Caco-2 (cell line): ENCODE measurements at places on chromosomes 2 and 18.

DNA sequence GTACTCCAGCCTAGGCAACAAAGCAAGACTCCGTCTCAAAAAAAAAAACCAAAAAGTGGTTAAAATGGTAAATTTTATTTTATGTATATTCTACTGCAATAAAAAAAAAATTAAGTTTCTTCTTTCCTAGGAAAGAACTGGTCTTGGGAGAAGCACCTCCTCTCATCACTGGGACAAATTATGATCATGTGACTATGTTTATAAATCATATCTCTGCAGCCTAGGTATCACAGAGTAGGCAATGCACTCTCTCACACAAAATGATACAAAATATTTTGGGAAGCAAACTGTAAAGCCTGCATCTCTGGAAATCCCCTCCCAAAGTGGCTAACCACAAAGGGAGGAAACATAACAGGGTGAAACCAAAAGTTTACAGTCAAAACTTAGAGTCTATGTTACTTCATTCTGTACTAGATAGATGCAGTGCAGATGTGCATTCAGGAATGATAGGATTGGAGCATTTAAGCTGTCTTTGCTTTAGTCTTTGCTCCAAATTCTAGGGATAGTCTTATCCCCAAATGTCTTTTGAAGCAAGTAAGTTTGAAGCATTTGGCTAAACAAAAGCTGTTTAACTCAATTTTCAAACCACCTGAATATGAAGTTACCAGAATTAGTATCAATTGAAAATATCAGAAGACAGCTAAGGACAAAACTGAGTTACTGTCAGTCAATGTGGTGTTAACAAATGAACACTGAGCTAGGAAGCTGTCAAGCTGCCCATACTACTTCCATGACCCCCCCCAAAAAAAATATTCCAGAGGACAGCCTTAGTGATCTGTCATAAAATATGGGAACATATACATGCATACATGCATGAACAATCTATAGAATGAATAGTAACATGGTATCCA is 21.1 kb upstream of the MALT1 start:
- no peak for DNase-seq

GRCh38 chr18:76351961-76352581 is 143.0 kb downstream of the ZNF516 start:
- DNase-seq = peak; percentile 43

DNA sequence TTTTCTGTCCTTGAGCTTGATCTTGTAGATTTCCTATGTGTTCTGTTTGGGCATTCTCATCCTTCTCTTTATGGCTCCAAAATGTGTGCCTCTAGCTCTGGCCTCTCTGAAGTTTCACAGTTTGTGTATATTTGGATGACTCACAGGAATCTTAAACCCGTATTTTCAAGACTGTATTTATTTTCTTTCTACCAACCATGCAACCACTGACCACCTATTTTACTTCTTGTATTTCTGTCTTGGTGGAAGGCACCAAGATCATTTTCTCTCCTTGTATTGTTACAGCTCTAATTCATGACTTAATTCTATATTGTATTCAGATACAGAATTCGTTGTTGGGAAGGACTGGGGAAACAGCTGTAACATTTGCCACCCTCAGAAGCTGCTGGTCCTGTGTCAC is 39.5 kb downstream of the ACSL3 start:
- no peak for DNase-seq

- DNase-seq = no peak
Observed at GRCh38 chr2:58138396-58139030, 91.9 kb downstream of the VRK2 start.

DNA sequence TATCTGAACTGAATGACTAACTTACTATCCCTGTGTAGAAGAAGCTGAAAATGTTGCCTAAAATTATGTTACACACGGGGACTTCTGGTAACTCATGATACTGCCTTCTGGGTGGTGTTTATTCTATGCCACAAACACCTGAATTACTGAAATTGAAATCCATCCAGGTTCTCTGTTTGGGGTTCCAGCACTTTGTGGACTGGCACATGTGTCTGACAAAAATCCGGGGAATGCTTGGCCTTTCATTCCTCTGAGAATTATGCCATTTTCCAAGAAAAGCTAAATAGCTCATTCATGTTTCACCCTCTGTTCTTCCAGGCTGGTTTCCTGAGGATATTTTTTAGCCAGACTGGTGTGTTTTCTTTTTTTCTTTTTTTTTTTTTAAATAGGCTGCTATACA is 59.5 kb upstream of the POU3F3 start:
- DNase-seq = no peak

DNA sequence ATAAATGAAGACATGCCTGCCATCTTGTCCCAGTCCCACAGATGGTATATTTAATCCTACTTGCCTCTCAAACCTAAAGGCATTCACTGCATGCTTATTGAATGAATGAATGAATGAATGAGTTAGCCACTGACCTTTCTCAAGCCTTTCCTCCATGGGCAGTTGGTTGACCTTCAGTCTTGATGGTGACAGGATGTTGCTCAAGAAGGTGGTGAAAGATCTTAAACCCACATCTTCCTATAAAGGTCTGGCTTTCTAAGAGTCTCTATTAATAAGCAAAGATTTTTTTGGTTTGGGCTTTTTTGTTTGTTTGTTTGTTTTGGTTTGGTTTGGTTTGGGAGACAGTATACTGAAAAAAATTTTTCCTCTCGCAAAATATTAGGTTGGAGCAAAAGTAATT is 41.7 kb downstream of the KIAA2012 start:
- no peak for DNase-seq

- DNase-seq = peak; percentile 92
Observed at GRCh38 chr2:119491776-119492525, 32.3 kb downstream of the SCTR start.

- DNase-seq = no peak
Observed at GRCh38 chr2:37706334-37707183, 35.1 kb upstream of the CDC42EP3 start.

- no peak for DNase-seq
Observed at GRCh38 chr18:13514558-13514957, 211.8 kb downstream of the FAM210A start.

GRCh38 chr18:27073404-27073830 is 111.7 kb downstream of the CHST9 start:
- DNase-seq = no peak

DNA sequence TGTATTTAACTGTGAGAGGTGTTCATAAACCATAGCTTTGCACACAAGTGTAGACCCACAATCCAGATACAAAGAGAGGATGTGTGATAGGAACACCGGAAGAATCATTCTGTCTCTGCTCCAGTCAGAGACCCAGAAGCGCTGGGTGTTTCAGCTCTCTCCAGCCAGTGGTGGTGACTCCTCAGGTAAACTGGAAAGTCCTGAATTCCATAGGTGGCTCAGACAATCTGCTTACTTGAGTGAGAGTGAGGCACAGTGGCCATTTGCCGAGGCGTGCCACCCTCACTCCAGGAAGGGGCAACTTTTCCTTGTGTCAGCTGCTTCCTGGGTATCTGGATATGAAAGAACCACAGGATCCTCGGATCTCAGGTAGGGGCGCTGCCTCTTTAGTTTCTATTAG is 171.5 kb downstream of the KCNS3 start:
- no peak for DNase-seq

DNA sequence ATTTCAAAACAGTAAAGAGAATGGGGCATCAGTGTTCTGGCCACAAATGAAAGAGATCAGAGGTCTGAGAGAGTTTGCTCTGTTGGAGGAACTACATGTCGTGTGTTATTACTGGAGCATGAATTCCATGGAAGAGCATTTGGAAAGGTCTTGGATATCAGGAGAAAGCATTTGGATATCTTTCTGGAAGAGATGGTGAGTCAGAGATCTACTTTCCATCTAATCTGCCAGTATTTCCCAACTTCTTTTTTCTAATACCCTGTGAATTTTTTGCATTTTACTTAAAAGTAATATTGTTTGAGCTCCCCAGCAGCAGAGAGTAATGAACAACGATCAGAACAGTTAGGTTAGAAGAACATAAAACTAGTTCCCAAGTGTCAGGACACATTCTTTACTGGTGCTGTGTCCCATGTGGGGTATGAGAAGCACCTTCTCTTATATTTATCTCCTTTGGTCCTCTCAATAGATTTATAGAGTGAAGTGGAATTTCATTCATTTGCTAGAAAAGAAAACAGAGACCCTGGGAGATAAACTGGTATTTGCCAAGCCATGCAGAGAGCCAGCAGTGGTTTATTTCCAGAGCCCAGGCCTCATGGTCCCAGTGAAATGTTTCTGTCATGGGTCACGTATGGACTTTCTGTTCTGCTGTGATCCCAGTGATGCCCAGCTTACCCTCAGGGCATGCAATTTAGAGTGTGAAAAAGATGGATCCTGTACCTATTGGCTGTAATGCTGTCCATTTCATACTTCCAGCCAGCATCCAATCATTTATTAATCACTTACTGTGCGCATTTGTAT is 130.8 kb upstream of the NT5C1B start:
- DNase-seq = no peak

GRCh38 chr2:64751286-64752260 is 97.9 kb upstream of the SERTAD2 start:
- peak; percentile 99 for DNase-seq

- DNase-seq = no peak
Observed at GRCh38 chr2:172560721-172561120, 4.8 kb downstream of the PDK1 start.

DNA sequence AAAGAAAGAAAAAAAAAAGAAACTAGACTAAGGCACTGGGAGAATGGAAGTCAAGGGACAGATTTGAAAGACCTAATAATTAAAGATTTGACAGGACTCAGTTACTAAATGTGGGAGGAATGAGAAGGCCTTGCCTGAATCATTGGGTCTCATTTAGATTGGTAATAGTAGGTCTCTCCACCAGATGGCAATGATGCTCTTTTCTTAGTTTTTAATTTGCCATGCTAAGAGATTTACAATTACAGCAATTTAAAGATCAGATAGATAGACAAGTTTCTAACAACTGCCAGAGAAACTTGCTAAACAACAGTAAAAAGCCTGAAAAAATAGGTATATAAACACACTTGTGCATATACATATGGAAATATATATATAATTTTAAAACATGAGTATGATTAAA is 153.0 kb downstream of the TMEM247 start:
- DNase-seq = peak; percentile 39

DNA sequence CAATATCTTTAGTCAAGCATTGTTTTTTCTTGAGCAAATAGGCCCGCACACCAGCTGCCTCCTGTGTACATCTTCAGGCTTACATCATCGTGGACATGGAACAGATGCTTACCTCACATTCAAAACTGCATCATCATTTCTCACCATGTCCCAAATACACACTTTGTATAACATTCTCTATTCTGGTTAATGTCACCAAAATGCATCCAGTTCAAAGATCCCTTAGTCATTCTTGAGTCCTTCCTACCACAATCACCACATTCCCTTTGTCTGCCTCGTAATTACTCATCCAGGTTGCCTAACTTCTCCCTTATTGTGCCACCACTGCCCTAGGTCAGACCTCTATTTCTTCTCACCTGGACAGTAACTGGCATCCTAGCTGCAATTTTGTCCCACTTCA is 373.7 kb upstream of the GALNT5 start:
- DNase-seq = no peak

DNA sequence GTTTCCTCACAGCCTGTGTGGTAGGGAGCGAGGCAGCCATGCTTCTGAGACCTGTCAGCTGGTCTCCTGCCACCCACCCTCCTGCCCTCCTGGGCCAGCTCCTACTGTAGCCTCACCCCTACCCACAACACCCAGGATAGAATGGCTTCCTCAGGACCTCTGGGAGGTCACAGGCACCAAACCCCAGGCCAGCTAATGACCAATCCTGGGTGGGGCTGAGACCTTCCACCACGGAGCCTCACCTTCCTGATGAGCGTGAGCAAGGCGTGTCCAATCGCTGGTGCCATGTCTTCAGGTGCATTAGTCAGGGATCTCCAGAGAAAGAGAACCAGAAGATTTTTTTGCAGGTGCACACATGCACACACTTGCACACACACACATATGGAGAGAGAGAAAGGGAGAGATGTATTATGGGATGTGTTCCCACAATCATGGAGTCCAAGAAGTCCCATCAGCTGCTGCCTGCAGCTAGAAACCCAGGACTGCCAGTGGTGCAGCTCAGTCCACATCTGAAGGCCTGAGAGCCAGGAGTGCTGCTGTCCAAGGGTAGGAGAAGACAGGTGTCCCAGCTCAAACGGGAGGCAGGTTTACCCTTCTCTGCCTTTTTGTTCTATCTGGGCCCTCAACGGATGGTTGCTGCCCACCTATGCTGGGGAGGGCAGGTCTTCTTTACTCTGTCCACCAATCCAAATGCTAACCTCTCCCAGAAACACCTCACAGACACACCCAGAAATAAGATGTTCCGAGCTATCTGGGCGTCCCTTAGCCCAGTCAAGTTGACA is 70.4 kb upstream of the HDAC4 start:
- DNase-seq = no peak

DNA sequence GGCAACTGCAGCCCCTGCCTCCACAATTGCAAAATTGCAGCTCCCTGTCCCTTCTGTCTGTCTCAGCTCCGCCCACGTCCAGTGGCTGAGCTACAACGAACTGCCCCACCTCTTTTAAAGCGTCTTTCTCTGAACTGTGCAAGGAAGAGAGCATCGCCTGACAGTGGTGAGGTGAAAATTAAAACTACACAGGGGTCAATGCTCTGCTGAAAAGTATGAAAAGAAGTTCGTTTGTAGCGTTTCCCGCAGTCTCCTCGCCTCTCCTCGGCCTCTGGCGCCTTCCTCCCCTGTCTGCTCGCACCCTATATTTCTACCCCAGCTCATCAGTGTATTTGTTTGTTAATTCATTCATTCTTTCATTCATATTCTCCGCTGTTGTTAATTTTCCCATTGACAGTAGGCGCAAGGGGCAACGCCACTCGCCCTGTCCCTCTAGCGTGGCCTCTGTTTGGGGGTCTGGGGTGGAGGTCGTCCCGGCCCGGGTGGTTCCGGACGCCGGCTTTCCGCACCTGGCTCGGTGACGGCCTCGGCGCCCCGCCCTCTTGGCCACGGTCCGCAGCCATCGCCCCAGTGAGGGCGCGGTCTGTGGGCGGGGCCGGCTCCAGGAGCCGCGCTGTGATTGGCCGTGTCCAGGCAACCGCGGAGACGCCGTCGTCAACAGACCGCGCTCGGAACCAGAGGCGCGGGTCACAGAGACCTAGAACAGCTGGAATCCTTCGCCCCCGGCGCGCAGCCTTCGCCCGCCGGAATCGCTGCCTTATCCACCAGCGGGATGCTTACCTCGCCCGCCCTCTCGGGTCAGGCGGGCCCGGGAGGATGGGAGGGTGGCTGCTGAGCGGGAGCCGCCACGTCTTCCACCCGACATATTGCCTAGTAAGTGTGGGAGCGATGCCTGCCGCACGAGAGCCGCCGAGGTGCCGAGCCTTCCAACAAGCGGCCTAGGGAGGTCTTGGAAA is at the start of gene VWA3B:
TSS of gene VWA3B (plus strand) at position 677 of the 956 bp plus-strand sequence. CDS start 5,926 bp downstream, outside the sequence.
- peak; percentile 94 for DNase-seq

GRCh38 chr18:48265328-48265727 is 143.9 kb downstream of the ZBTB7C start:
- DNase-seq = no peak

DNA sequence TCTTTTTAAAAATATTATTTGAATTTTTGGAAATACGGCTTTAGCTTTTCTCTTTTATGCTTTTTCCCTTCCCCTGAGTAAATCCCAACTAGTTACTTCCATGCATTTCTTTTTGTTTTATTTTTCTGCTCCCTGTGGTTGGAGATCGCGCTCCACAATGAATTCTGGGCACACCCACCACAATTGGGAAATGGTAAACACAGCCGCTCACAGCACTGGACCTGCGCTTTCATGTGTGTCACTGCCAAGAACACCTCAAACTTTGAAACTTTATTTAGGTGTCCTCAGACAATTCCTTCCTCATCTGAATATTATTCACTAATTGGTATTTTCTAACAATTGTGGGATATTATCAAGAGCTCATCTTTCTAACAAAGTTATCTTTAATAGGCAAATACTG is 82.8 kb upstream of the TMEM18 start:
- DNase-seq = no peak

- DNase-seq = no peak
Observed at GRCh38 chr2:76625101-76625500, 897.1 kb downstream of the LRRTM4 start.

- no peak for DNase-seq
Observed at GRCh38 chr2:58794103-58794502, 553.0 kb upstream of the FANCL start.
